ENCODE measurements at places on chromosomes 3 and 15. TPM values are rescaled to one million over a fixed set of nuclear protein-coding genes. Genes with fewer than 3 reads are reported as not detected.
A peak's percentile ranks its signal among the peaks of the same experiment; 100 is the strongest.

GRCh38 chr3:99640214-99640851, 1.9 kb downstream of the COL8A1 start:
- no peak overlapping the region for H3K4me3 ChIP-seq
- no peaks in the 10 kb centered on the region for H3K4me1 ChIP-seq
- H3K36me3 ChIP-seq: no peaks in the 10 kb centered on the region
- no peak overlapping the region for H3K27ac ChIP-seq
- no peak for DNase-seq

- H3K27ac ChIP-seq: no peak overlapping the region
- no peak for DNase-seq
- H3K4me1 ChIP-seq: no peaks in the 10 kb centered on the region
Observed at GRCh38 chr3:426072-426471, 229.5 kb downstream of the CHL1 start.

DNA sequence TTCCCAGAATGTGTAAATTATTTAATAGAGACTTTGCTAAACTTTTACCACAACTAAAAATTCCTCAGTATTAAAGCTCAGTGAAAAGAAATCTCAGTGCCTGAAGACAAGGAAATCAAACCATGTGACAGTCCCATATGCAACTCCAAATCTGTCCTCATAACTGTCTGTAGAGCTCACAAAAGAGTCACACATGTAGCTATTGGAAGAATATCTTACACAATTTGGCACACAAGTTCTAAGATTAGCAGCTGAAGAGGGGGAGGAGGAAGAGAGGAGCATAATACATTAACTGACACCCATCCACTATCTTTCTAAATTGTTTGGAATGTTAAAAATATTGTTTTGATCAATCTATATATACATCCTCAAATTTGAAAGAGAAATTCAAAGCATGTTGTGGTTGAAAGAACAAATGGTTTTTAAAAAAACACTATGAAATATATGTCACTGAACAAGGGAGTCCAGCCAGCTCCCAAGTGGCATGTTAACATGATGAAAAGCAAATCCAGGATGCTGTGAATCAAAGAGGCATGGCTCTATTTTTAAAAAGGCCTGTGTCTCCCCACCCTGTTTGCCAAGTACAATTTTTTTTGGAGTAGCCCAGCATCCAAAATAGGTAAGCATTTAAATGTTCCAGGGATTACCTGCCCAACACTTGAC, 126.3 kb upstream of the NANOGP8 start:
- no peak overlapping the region for H3K27ac ChIP-seq
- no peak for DNase-seq
- H3K4me1 ChIP-seq: peaks cover 7% of the 10 kb centered on the region
- H3K36me3 ChIP-seq: no peaks in the 10 kb centered on the region

GRCh38 chr3:24886501-24886900, 391.9 kb upstream of the THRB start:
- H3K36me3 ChIP-seq: no peaks in the 10 kb centered on the region
- H3K27ac ChIP-seq: no peak overlapping the region
- no peaks in the 10 kb centered on the region for H3K27me3 ChIP-seq
- H3K4me3 ChIP-seq: no peak overlapping the region
- no peak for DNase-seq

ATP8B4 gene
- total RNA-seq: not detected

DNA sequence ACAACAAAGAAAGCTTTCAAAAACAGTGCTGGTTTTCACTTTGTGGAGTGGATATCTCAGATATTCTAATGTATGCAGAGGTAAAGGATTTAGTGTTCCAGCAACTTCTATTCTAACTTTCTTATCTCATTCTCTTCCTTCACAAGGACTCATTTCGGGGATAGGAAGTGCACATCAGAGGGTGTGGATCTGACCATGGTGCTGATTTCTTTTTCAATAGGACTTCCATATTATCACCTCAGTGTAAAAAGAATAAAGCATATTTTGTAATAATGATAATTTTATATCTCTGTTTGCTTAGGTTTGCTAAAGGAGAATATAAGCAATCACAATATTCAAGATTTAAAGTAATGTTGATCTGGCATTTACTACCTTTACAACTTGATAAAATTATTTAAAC, 12.5 kb upstream of the CADM2 start:
- no peak for DNase-seq
- H3K4me3 ChIP-seq: no peak overlapping the region
- H3K4me1 ChIP-seq: no peaks in the 10 kb centered on the region
- no peaks in the 10 kb centered on the region for H3K27me3 ChIP-seq

- peak overlapping the region; percentile 25 for H3K27ac ChIP-seq
- H3K4me1 ChIP-seq: peaks cover 3% of the 10 kb centered on the region
- peak; percentile 2 for DNase-seq
- no peak overlapping the region for H3K4me3 ChIP-seq
- peaks cover 12% of the 10 kb centered on the region for H3K36me3 ChIP-seq
Observed at GRCh38 chr3:52593103-52593502, 56.7 kb downstream of the UQCC5 start.

PIF1 gene
- total RNA-seq: 70.9 TPM

TNNC1 gene
- 1,875 TPM for total RNA-seq

DNA sequence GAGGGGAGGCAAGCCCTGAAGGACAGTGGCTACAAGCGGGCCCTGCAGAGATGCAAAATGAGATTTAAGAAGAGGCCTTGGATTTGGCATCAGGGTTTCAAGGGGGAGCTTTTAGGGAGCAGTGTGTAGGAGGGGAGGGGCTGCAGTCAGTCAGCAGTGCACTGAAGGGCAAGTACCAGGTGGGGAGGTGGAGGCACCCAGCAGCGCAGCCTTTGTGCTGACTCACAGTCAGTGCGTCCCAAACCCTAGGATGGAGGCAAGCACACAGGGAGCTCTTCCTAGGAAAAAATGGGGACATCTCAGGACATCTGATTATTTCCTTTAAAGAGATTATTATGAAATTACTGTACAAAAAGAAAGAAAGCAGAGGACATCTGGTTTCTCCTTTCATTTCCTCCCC, 80.0 kb downstream of the AAGAB start:
- no peaks in the 10 kb centered on the region for H3K27me3 ChIP-seq
- no peak for DNase-seq
- no peak overlapping the region for H3K4me3 ChIP-seq
- peaks cover 47% of the 10 kb centered on the region for H3K4me1 ChIP-seq

CCR9 gene
- total RNA-seq: 0.27 TPM

DNA sequence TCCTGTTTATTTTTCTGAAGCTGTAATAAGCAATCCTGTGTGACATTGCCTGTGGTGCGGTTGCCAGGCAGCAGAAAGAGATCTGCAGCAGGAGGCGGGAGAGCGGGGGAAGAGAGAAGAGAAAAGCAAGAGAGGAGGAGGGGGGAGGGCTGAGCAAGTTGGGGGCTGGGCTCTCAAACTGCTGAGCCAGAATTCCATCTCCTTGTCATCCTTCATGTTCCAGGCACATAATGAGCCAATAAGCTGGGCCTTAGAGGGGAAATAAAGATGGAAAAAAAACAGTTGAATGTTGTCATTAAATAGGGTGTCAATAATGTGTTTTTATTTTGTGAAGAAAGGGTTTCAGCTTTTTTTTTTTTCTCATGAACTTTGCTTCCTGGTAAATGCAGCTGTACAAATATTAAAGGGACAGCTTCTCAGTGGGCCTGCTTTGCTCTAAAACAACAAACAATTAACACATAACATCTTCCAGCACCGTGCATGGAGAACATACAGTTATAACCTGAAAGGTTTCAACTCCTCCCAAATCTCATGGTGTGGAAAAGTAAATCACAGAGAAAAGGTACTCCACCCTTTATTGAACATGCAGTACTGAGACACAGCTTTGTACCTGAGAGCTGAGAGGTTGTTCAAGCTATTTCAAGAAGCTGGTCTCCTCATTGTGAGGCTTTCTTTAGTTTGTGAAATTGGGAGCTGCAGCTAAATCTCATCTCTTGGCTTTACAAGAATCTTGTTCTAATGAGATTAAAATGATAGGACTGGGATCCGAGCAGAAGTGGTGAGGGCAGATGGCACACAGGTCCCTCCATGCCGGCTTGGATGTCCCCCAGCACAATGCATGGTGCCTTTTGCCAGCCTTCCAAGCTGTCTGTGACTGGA, 451.1 kb upstream of the KCNMB2 start:
- peak; percentile 85 for DNase-seq
- peaks cover 19% of the 10 kb centered on the region for H3K4me1 ChIP-seq
- H3K27ac ChIP-seq: peak overlapping the region; percentile 70
- H3K36me3 ChIP-seq: no peaks in the 10 kb centered on the region
- H3K27me3 ChIP-seq: no peaks in the 10 kb centered on the region

PLA1A gene
- 0.07 TPM for total RNA-seq

DNA sequence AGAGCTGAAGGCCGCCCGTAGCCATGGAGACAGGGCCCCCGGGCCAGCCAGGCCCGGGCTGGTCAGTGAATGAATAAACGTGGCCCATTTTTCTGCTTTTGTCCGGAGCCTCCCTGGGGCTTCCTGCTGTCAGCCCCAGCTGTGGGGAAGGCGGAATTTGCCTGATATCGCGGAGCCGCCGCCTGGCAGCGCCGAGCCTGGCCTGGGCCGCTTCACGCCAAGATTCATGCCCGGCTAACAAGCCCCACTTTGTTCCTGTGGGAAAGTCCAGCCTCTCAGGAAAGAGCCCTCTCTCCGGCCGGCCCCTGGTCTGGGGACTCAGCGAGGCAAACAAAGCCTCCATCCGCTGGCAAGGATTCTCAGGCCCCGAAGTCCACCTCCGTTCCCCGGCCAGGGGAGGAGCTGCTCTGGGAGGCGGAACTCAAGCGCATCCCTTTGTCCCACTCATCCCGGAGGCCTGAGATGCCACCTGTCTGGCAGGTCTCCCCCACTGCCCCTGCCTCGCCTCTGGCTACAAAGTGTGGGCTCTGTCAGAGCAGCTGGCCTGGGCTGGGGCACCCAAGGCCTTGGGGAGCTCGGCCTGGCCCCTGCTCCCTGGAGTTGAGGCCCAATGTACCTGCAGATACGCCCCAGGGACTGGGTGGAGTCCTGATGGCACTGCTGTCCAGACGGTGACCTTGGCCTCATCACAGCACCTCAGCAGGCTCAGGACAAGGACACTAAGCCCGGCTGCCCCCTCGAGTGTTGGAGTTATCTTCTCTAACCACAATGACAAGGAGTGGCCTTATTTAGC, 51.6 kb upstream of the SLC6A11 start:
- no peaks in the 10 kb centered on the region for H3K4me1 ChIP-seq
- H3K27me3 ChIP-seq: no peaks in the 10 kb centered on the region
- no peak overlapping the region for H3K4me3 ChIP-seq
- DNase-seq: no peak
- H3K36me3 ChIP-seq: no peaks in the 10 kb centered on the region

Measured in cardiac muscle cell (in vitro differentiated cells and primary cell).